ENCODE measurements at places on chromosomes 4 and X. TPM values are rescaled to one million over a fixed set of nuclear protein-coding genes. Genes with fewer than 3 reads are reported as not detected.

Gene MAGEC1
- total RNA-seq: not detected

Gene EBP
- total RNA-seq: 200 TPM

Gene ANKRD50
- 0.11 TPM for total RNA-seq

DNA sequence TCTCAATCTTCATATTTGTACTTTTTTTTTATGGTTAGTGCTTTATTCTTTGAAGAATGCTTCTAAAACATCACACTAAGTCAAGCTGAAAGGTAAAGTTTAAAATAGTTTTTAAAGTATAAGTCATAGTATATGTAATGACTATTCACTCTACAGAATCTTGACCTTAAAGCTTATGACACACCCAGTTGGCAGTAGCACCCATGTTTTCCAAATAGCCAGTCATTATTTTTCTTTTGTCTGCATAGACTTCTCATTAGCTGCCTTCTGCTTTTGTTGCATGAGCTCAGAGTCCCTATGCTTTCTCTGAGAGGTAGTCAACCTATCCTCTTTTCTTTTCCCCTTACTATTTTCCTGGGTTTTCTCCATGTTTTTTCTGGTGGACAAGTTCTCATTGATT lies 231.5 kb downstream of the PCDH18 start:
- H3K27ac ChIP-seq: no peak overlapping the region
- H3K36me3 ChIP-seq: no peaks in the 10 kb centered on the region
- DNase-seq: no peak
- H3K4me3 ChIP-seq: no peak overlapping the region
- no peaks in the 10 kb centered on the region for H3K4me1 ChIP-seq
- no peaks in the 10 kb centered on the region for H3K27me3 ChIP-seq

DNA sequence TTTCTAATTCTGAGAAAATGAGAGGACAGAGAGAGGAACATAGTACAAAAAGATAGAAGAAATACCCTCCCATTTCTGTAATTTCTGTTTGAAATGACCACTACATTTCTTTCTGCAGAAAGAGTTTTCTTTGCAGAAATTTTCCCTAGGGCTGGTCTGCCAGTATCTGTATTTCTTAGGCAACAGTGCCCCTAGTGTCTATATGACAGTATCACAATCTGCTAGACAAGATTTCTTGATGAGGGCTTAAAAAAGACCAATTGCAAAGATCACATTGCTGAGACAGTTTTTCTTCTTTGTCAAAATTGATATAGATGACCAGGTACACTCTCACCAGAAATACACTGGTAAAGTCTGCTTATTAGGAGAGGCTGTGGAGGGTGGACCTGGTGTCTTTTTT lies 81.0 kb upstream of the ZDHHC15 start:
- no peak for DNase-seq
- peaks cover 2% of the 10 kb centered on the region for H3K36me3 ChIP-seq
- H3K27ac ChIP-seq: no peak overlapping the region
- no peaks in the 10 kb centered on the region for H3K4me1 ChIP-seq

DNA sequence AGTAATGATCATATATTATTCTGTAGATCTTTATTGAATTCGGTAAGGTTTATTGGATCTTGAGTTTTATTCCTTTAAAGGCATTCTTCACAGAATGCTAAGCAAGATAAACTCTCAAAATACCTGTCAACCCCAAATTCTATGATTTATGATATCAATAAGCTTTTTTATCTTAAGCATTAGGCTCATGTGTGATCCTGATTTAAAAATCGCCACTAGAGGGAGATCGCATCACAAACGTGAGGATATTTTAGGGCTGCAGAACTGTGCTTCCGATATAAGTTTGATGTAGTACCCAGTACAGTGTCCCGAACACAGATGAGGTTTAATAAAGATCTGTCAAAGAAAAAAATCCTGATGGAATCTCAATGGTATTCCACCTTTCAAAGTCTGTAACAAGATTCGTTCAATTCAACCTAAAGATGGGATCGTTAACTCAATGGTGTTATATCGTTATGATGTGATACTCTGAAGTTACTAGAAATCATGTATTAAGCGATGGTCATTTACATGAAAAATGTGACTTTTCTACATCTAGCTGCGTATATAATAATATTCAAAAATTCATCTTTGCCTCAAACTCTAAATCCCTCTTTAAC lies 169.0 kb downstream of the CORIN start:
- peaks cover 2% of the 10 kb centered on the region for H3K4me1 ChIP-seq
- no peaks in the 10 kb centered on the region for H3K36me3 ChIP-seq
- no peak for DNase-seq
- no peak overlapping the region for H3K27ac ChIP-seq

DNA sequence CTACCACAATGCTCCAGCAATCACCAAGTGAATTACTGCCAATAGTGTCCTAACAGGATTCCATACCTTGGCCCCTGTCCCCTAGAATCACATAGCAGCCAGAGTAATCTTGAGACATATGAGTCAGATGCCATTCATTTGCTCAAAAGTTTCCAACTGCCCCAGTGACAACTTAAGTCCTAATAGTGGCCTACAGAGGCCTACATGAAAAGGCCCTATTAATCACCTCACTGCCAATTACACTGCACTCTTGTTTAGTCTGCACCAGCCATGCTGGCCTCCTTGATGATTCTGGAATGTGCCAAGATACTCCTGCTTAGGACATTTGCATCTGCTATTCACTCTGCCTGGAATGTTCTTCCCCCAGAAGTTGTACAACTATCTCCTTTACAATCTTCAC lies 130.7 kb downstream of the NR3C2 start:
- no peak overlapping the region for H3K27ac ChIP-seq
- no peak overlapping the region for H3K4me3 ChIP-seq
- no peak for DNase-seq
